ENCODE measurements at places on chromosomes 2 and 18. TPM values are rescaled to one million over a fixed set of nuclear protein-coding genes. Genes with fewer than 3 reads are reported as not detected.

The RAPGEF4 gene
- 1.3 TPM for total RNA-seq

GRCh38 chr2:191845248-191845715, 1.6 kb downstream of the CAVIN2 start:
- peak; percentile 52 for DNase-seq

DNA sequence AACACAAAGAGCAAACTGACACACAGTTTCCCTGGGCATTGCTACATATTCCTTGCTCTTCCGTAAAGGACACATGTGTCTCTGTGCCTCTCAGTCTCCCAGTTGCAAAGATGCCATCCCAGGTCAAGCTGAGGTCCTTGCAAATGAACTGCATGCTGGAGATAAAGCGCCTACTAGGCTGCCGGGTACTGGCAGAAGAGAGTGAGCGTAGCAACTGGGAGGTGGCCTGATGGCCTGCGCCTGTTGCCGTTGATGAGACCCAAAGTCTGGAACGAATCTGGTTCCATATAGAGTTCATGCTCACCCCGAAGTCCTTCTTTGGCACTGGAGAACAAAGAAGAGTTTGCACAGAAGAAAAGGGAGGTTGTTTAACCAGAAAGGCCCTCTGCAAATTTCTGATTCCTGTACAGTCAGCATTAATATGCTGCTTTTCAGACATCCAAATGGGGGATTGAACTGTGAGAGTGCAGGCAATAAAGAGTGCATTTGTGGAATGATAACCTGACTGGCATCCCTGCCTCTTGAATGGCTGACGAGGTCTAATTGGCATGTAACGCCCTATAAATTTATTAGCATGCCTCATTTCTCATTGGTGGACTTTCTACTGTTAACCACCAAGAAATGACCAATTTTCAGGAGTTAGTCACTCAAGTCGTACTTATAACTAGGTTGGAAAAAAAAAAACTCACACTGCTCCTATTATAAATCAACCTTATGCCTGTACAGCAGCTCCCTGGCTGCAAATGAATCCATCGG, 78.7 kb downstream of the GBX2 start:
- DNase-seq, result no peak

- DNase-seq, result peak; percentile 44
Measured at GRCh38 chr2:37809931-37810570, 115.0 kb upstream of the RMDN2 start.

GRCh38 chr2:48109491-48110204, 203.3 kb upstream of the FBXO11 start:
- DNase-seq, result no peak

DNA sequence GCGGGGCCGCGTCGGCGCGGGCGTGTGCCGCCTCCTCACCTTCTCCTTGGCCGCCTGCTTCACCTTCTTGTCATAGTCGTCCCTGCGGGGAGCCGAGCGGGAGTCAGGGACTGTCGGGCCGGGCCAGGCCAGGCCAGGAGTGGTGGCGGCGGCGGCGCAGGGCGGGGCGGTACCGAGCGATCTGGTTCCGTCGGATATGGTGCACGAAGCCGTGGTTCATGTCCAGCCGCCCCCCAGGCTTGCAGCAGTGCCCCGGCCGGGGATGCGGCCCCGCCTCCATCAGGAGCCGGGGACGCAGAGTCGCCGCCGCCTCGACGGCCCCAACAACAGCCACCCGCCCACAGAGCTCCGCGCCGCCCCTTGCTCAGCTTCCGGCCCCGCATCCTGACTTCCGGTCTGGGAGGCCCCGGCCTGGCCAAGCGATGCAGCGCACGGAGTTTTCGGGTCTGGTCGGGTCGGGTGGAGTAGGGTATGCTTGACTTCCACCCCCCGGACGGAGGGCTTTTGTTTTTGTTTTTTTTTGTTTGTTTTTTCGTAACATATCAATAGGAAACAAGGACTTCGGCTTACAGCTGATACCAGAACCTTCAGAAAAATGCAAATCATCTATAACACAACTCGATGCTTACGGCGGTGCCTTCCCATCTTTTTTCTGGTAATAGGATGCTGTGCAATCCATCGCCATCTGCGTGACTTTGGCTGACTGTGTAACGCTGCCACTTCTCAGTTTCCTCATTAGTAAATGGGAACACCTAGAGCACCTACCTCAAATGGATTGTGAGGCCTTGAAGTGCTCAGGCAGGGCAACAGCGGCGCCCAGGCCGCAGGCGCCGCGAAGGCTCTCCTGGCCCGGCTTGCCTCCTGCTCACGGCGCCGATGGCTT, at the start of gene C2orf68:
TSS of gene C2orf68 (minus strand) at position 362 of the 883 bp plus-strand sequence. CDS start at position 280, 82 bp downstream.
- peak; percentile 87 for DNase-seq

DNA sequence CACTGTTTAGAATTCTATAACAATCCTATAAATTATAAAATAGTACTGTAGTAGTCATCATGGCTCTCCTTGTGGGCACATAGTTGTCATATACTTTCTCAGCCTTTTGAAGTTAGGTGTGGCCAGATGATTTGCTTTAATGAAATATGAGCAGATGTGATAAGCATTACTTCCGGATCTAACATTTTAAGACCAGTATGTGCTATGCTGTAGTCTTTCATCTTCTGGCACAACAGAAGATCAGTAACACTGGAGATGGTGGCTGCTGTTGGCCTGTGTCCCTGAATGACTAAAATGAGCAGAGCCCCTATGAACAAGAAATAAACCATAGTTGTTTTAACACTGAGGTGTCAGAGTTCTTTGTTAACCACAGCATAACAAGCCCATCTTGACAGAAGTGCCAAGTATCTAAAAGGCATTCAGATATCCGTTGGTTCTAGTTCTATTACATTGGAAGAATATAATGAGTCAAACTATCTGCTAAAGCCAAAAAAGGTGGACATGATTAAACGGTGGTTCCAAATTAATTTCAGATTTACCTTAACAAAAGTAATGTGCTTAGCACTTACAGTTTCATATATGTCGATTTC, 6.3 kb downstream of the MEX3C start:
- DNase-seq, result no peak

The HRH4 gene
- not detected for total RNA-seq

The NEU2 gene
- not detected for total RNA-seq

DNA sequence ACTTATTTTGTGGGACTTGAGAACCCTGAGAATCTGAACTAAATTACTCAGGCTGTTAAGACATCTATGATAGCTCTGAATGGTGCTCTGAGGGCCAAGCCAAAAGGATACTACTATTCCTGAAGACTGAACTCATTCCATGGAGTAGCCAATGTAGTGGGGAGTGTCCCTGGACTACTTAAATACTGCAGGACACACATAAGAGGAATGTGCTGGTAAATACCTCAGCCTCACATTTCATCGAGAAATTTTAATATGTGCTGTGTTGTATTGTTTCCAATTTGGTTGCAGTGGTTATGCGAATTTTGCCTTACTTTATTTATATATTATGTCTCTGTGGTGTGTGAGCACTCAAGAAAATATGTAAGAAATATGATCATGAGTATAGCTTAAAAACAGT, 264.4 kb upstream of the FIGN start:
- DNase-seq, result no peak

DNA sequence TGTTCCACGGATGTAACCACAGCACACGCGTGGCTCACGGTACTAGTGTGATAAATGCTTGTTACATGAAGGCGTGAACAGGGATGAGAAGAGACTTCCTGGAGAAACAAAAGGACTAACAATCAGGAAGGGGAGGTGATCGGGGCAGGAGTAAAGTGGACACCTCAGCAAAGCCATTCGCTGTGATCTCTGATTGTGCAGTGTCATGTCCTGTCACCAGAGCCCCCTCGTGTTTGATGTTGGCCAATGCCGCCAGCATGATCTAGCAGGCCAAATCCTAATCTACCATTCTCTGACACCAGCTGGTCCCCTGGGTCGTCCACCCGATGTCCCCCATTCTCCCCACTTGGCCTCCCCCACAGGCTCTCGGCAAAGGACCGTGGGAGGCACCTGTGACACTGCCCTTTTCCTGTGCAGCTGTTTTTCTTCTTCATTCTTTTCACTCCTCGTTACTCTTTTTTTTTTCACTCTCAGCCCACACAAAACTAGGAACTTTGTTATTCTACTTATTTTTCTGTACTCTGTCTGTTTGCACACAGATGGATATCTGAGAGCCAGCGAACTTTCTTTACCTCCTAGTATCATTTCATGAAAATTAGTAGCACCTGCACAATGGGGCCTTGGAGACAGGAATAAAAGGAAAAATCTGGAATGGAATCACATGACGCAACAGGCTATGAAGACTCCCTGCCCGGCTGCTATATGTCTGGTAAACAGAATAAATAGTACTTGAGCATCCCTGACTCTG, 146.8 kb downstream of the TGIF1 start:
- peak; percentile 68 for DNase-seq

The MLPH gene
- 40.6 TPM for total RNA-seq

- DNase-seq, result no peak
Measured at GRCh38 chr2:96881349-96882195, 11.7 kb upstream of the SEMA4C start.

The SRD5A2 gene
- total RNA-seq, result not detected

- DNase-seq, result peak; percentile 54
Measured at GRCh38 chr2:120990451-120990871, 254.8 kb downstream of the GLI2 start.

GRCh38 chr18:58097121-58097906, 53.3 kb downstream of the NEDD4L start:
- DNase-seq, result no peak

DNA sequence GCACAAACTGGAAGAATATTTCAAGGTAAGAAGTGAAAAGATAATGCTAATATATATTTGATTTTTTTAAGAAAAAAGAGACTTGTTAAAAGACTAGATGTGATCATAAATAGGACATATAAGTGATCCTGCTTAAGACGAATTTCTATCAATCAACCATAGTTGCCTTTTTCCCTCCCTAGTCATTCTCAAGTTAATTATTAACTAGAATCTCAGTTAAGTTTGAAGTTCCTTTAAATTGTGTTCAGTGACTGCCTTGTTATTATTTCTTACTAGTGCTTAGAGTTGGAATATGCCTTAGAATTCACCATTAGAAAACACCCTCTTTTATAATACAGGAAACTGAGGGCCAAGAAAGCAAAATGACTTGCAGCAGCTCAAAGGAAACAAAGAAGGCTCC, 141.5 kb upstream of the SP5 start:
- no peak for DNase-seq

The LRRTM1 gene
- not detected for total RNA-seq

- no peak for DNase-seq
Measured at GRCh38 chr2:66239655-66240054, 195.3 kb upstream of the MEIS1 start.

GRCh38 chr2:101149241-101150192, 1.7 kb downstream of the TBC1D8 start:
- DNase-seq, result no peak

- DNase-seq, result no peak
Measured at GRCh38 chr2:229090225-229090624, 180.9 kb downstream of the PID1 start.

- DNase-seq, result no peak
Measured at GRCh38 chr2:237156857-237157779, 71.4 kb downstream of the COPS8 start.

- no peak for DNase-seq
Measured at GRCh38 chr2:144876013-144876412, 356.1 kb upstream of the ZEB2 start.

The MAP3K19 gene
- total RNA-seq, result not detected

The LOXL3 gene
- 9.9 TPM for total RNA-seq

DNA sequence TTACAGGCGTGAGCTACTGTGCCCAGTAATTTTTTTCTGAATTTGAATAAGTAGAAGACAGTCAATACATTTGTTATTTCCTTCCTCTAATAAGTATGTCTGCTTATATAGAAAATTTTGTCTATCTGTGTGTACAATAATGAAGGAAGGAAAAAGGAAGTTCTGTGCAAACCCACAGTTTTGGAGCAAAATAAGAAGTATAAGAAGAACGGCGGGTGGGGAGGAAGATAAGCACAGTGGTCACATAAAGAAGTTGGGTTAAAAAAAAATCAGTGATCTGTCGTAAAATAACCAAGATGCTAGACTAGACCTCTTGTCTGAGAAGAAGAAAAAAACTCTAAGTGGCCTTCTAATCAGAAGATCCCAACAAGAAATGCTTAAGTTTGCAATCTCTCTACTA, 20.2 kb downstream of the MGAT4A start:
- DNase-seq, result no peak

The MRPL44 gene
- total RNA-seq, result 32.0 TPM

DNA sequence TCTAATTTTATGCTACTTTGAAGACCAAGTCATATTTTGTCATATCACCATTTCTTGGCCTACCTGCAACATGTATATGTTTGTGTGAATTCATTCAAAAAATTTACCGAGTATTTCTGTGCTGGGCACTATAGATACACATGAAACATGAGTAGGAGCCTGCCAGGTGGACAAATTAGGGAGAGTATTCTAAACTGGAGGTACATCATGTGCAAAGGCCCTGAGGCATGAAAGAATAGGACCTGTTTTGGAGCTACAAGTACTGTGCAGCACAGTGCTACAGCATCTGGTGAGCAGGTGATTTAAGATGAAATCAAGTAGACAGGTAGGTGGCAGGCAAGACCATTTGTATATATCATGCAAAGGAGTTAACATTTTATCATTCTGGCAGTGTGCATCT, 152.9 kb downstream of the MYO3B start:
- no peak for DNase-seq

DNA sequence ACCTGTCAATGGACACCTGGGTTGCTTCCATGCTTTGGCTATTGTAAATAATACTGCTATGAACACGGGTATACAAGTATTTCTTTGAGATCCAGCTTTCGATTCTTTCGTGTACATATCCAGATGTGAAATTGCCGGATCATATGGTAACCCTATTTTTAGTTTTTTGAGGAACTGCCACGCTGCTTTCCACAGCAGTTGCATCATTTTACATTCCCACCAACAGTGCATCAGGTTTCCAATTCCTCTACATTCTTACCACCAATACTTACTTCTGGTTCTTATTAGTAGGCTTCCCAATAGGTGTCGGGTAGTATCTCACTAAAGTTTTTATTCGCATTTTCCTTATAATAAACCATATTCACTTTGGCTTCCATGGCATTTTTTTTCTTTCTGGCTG, 69.6 kb downstream of the PID1 start:
- DNase-seq, result no peak

DNA sequence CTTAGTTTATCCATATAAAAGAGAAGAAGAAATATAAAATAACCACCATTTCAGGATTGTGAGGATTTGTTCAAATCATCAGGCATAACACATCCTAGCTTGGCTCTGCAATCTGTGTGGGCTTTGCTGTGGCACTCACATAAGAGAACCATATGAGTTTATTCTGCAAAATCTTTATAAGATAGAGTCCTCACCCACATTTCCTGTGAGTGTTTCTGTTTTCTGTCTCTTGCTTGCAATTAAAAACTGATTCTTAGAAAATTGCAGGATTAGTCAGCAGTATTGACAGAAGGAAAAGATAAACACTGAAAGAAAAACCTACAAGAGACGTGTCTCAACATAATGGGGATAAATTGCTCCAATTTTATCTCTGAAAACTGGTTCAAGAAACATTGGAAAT, 258.5 kb downstream of the RND3 start:
- DNase-seq, result peak; percentile 77

The SERPINB13 gene
- total RNA-seq, result not detected

DNA sequence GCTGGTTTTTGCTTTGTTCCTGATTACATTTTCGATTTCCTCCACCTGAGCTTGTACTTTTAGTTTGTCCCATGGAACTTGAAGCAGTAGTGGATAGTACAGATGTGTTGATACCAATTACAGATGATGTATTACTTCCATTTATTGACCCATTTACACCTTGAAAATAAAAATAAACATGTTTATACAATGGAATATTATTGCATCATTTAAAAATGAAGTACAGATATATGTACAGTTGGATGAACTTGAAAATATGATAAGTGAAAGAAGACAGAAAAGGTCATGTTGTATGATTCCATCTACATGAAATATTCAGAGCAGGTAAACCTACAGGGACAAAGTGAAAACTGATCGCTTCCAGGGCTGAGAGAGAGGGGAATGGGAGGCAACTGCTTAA, 160.3 kb upstream of the WDSUB1 start:
- DNase-seq, result no peak
